ENCODE measurements at places on chromosomes 13 and 19.
A peak's percentile ranks its signal among the peaks of the same experiment; 100 is the strongest.

GRCh38 chr19:42111384-42111783, 20.9 kb downstream of the POU2F2 start:
- DNase-seq = no peak

DNA sequence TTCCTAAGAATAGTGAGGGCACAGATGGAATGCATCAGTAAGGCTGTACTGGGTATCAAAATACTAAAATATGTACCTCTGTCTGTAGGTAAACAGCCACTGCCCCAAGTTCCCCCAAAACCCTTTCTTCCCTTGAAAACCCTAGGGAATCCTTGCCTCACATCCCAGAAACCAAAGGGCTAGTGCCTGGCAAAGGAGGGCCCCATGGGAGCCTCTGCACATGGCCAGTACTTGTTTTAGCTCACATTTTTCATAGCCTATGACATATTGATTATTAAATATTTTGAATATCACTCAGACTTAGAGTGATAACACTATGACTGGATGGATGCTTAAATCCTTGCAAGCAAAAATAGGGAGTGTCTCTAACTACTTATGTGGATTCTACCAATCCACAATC, 237.1 kb downstream of the LHFPL6 start:
- no peak for DNase-seq

GRCh38 chr13:97648171-97648880, 214.4 kb downstream of the RAP2A start:
- DNase-seq = no peak

DNA sequence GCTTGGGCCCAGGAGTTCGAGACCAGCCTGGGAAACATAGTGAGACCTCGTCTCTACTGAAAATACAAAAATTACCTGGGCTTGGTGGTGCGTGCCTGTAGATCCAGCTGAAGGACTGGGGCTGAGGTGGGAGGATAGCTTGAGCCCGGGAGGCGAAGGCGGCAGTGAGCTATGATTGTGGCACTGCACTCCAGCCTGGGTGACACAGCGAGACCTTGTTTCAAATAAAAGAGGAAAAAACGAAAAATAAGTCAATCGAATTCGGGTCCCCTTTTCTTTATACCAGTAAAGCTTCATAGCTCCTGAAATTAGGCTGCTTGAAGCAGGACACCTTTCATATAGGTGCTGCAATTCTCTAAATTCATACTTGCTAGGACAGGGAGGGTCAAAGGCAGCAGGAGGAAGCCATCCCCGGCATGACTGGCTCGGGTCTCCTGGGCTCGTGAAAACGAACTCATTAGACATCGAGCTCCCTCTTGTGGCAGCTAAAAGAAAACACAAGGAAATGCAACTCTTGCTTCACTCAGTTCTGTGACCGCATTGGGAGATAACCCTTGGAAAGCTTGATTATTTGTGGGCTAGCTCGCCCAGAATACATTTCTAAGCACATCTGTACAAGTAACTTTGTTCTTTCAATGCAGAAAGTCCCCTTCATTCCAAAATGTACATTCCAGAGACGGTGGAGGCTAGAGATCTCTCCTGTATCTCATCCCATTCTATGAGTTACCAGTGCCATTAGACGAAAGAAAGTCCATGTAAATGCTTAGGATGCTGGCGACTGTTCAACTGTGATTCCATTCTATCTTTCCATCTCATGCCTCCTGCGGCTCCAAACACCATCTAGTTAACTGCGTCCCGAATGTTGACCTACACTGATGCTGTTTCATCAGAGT, 16.8 kb downstream of the FPR2 start:
- peak; percentile 77 for DNase-seq

GRCh38 chr13:26558074-26558805, 757 bp downstream of the WASF3 start:
- DNase-seq = peak; percentile 34

- no peak for DNase-seq
Observed at GRCh38 chr13:42375663-42376062, 103.7 kb downstream of the AKAP11 start.
